ENCODE measurements at places on chromosomes 13 and 19. TPM values are rescaled to one million over a fixed set of nuclear protein-coding genes. Genes with fewer than 3 reads are reported as not detected.
A peak's percentile ranks its signal among the peaks of the same experiment; 100 is the strongest.

GRCh38 chr19:4640247-4641000 lies 1.1 kb downstream of the TNFAIP8L1 start:
- peaks cover 34% of the 10 kb centered on the region for H3K4me1 ChIP-seq
- H3K4me3 ChIP-seq = no peak overlapping the region
- no peak for DNase-seq
- H3K27me3 ChIP-seq = no peaks in the 10 kb centered on the region
- no peak overlapping the region for H3K27ac ChIP-seq

GRCh38 chr13:43529796-43530195 lies 257.0 kb downstream of the ENOX1 start:
- H3K4me3 ChIP-seq = no peak overlapping the region
- no peaks in the 10 kb centered on the region for H3K27me3 ChIP-seq
- no peak for DNase-seq

- H3K27me3 ChIP-seq = no peaks in the 10 kb centered on the region
- H3K4me3 ChIP-seq = no peak overlapping the region
- H3K4me1 ChIP-seq = peaks cover 66% of the 10 kb centered on the region
- H3K27ac ChIP-seq = peak overlapping the region; percentile 88
- no peaks in the 10 kb centered on the region for H3K36me3 ChIP-seq
Observed at GRCh38 chr13:24271231-24271600, 38.2 kb upstream of the C1QTNF9 start.

ZNF134 gene
- total RNA-seq = 10.9 TPM

DNA sequence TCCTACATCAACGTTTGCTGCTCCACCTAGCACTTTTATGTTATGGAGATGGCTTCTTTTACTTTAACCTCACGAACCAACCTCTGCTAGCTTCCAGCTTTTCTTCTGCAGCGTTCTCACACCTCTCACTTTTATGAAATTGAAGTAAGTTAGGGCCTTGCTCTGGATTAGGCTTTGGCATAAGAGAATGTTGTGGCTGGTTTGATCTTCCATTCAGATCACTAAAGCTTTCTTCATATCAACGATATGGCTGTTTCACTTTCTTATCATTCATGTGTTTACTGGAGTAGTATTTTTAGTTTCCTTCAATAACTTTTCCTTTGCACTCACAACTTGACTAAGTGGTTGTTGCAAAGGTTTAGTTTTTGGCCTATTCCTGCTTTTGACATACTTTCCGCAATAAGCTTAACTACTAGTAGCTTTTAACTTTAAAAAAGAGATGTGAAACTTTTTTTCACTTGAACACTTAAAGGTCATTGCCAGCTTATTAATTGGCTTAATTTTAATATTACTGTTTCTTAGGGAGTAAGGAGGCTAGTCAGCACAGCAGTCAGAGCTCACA lies 60.0 kb upstream of the SPRY2 start:
- no peak overlapping the region for H3K27ac ChIP-seq
- peaks cover 10% of the 10 kb centered on the region for H3K4me1 ChIP-seq
- no peaks in the 10 kb centered on the region for H3K27me3 ChIP-seq
- no peaks in the 10 kb centered on the region for H3K36me3 ChIP-seq
- DNase-seq = no peak
- H3K4me3 ChIP-seq = no peak overlapping the region

CYP2A13 gene
- total RNA-seq = not detected

Measured in body of pancreas (tissue), 4 donors.